ENCODE measurements at places on chromosomes 2 and 18.

- no peak for DNase-seq
Observed at GRCh38 chr2:43333101-43333655, 106.8 kb upstream of the ZFP36L2 start.

GRCh38 chr18:79900610-79901570 lies 50.6 kb downstream of the SLC66A2 start:
- no peak for DNase-seq

DNA sequence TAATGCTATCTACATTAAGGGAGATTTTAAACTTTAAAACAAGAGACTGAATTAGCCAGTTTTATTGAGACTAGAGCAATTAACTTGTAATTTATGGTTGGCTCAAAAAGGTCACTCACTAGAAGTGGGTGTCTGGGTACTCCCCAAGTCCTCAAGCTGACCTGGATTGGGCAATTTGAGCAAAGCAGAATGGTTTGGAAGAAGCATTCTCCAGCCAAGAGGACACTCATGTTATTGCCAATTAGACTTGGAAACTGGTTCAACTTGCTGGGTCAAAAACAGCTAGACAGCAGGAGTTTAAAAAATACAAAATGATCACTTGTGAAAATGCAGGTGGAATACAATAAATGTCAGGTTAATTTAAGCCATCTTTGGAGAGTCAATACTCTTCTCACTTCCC lies 29.5 kb upstream of the MYO1B start:
- DNase-seq: no peak

- no peak for DNase-seq
Observed at GRCh38 chr2:23456396-23456795, 71.4 kb downstream of the KLHL29 start.

- DNase-seq: no peak
Observed at GRCh38 chr18:75544496-75544895, 117.0 kb upstream of the SMIM21 start.

DNA sequence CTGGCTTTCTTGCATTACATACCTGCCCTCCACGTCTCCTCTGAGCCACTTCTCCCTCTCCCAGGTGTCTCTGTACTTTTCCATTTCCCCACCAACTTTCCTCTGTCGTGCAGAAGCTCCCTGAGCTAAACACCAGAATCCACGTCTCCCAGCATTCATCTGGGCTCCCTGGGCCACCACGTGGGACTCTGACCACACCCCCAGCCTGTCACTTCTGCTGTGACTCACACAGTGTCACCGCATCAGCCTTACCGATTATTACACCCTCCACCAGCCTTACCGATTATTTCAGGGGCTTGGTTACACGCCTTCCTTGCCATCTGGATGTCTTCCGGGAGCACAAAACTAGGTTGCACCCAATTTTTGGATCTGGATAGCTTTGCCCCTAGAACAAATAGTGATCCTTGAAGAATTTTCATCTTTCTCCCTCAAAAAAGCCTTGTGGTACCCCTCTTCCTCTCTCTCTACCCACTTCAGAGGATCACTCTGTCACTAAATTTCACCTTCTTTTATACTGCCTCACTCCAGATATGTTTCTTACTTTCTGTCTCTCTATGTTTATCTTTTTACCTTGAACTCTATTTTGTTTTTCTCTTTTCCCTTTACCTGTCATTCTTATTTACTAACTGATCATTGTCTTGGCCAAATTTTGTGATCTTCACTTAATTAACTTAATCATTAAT lies 136.9 kb upstream of the CAB39 start:
- DNase-seq: peak; percentile 51

- no peak for DNase-seq
Observed at GRCh38 chr2:203949228-203949627, 12.7 kb downstream of the ICOS start.

GRCh38 chr18:23704806-23705205 lies 15.6 kb downstream of the LAMA3 start:
- no peak for DNase-seq

Measured in activated CD8-positive, alpha-beta memory T cell treated with anti-CD3 and anti-CD28 coated beads for 4 hours (primary cell).